ENCODE measurements at places on chromosomes 3 and 15. TPM values are rescaled to one million over a fixed set of nuclear protein-coding genes. Genes with fewer than 3 reads are reported as not detected.
A peak's percentile ranks its signal among the peaks of the same experiment; 100 is the strongest.

DNA sequence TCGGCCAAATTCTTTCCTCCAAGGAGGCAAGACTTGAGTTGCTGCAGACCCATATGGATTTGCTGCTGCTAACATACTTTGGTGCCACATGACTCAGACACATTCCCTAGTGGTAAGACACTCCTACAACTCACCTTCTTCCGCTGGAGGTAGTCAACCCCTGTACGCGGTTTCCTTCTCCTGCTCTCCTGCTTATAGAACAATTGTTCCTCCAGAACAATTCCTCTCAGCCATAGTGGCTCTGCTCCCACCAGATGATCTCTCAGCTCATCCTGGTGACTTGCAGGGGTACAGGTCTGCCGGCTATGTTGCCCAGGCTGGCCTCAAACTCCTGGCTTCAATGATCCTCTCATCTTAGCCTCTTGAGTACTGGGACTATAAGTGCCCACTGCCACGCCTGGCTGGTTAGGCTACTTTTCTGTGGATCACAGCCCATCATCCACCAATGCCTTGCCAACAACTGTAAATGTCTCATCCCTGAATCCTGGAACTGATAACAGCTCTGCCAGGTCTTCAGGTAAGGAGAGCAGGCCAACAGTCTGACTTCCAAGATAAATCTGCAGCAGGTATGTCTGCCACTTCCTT is 2.4 kb upstream of the CXCR6 start:
- no peak for DNase-seq

GRCh38 chr3:171840811-171841619 is 2.1 kb upstream of the TMEM212 start:
- no peak for DNase-seq

DNA sequence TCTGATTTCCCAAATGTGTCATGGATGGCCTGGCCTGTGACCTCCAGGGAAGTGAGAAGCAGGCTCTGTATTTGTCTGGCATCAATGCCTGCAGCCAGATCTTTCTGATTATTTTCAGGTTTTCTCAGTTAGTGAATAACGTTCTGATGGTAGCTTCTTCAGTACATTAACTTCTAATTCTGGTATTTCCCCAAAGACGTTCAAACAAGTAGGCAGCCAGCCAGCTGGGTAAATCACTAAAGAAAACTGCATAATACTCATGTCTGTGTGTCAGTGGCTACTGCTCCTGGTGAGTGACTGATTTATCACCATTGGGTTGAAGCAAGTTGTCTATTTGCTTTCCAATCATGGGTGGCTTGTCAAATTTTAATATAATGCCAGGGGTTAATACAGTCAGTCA is 162.6 kb upstream of the PFN2 start:
- DNase-seq: peak; percentile 22

DNA sequence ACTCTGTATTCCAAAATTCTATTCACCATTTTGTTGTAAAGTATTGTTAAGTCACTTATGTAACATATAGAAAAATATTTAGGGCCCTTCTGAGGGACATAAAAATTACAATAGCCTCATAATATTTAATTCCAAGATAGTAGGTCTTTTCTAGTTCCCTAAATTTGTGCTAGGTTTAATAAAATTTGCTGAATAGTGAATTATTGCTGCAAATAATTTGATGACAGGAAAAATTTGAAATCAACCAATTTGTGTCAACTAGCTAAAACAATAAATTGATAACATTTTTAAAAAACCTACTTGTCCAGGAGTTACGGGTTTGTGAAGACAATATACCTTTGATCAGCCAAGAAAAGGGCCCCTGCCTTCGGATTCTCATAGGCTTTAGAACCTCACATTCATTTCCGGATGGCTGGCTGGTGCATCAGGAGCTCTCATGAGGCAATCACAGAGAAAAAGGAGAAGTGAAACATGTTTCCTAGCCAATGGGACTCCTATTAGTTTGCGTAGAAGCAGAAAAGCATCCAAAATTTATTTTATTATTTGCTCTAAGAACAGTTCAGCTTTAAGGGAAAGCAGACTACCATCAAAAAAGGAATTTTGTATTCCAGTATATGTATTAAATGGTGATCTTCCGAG is 177.2 kb downstream of the LRRC3B start:
- DNase-seq: no peak

DNA sequence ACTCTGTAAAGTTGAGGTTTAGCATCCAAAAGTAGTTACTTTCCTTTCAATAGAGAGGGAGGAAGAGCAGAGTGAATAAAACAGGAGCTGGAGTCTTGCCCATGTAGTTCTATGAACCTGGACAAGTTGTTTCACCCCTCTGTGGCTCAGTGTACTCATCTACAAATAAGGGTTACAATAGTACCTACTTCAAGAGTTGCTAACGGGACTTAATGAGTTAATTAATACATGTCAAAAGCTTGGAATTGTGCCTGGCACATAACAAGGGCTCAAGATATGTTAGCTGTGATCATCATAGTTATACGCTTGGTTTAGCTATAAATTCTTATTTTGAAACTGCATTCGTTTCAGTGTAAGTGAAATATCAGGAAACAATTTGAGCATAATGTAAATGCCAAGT is 388.5 kb upstream of the THBS1 start:
- DNase-seq: no peak

GRCh38 chr3:168847291-168847883 is 751.7 kb upstream of the GOLIM4 start:
- peak; percentile 74 for DNase-seq

DNA sequence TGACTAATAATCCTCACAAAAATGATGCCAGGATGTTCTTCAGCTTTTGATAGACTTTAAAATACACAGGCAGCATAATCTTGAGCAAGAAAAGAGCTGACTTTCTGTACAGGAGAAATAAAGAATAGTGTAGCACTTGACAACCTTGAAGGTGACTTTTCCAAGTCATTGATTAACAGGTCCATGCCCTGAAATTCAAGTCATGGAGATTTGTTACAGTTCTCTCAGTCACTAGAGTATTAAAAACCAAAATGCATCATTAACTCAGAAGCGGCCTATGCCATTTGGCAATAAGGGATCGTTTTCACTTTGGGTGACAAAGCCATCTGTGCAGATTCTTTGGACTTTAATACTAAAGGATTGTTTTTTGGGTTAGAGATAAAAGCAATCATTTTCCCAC is 692.7 kb upstream of the SGO1 start:
- DNase-seq: no peak

DNA sequence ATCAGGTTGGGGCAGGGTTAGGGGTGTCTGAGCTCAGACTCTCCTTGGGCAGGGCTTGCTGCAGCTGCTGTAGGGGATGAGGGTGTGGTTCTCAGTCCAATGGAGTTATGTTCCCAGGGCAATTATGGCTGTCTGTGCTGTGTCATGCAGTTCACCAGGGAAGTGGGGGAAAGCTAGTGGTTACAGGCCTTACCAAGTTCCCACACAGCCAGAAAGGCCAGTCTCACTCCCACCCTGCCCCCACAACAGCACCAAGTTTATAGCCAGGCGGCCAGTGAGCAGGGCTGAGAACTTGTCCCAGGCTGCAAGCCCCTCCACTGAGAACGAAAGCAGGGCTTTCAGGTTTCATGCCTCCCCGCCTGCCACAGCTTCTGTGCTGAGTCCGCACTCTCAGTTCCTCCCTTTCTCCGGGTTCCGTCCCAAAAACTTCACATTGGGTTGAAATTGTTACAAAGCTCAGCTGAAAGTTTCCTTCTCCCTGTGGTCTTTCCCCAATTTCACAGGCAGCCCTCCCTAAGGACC is 19.6 kb upstream of the CPOX start:
- no peak for DNase-seq

The PRC1 gene
- 64.1 TPM for polyA plus RNA-seq

Measured in GM23248 (cell line).